ENCODE measurements at places on chromosomes 12 and 14.

GRCh38 chr12:71792599-71792998 is 37.9 kb downstream of the RAB21 start:
- no peak for DNase-seq

- no peak for DNase-seq
These were observed 12.3 kb downstream of the ABCD4 start for GRCh38 chr14:74290415-74290814.

DNA sequence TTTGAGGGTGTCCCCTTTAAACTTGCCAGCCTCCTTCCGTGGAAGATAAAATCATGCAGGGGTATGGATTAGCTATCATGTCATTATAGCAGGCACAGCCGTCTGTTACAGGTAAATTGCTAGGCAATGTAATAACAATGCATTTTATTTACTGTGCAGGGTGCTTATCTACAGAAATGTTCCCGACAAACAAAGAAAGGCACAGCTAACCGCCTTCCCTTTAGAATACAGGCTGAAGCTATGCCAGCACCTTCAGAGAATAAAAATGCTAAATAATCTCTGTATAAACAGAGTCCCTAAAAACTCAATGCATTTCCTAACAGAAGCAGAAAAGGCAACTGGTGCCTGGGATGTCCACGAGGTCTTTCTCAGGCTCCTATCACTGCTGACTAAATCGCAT is 239.2 kb downstream of the SPTSSA start:
- no peak for DNase-seq

DNA sequence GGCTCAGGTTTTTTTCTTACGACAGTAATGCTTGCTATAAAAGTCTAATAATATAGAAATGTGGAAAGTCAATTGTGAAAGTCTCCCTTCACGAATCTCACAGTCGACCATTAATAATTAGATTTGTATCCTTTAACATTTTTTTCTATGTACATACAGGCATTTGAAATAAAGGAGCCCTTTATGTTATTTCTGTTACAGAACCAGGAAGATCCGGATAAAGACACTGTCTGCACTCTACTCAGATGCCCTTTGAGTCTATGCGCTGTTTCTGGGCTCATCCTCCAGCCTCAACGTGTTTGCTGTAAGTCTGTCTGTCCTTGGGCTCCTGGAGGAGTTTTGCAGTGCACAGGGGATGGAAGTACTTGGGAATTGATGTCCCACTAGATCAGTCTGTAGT is 212.2 kb upstream of the ATP2B1 start:
- no peak for DNase-seq

- DNase-seq, result no peak
These were observed 180.6 kb upstream of the PRMT8 start for GRCh38 chr12:3310271-3311026.
